ENCODE measurements at places on chromosomes 4 and X. TPM values are rescaled to one million over a fixed set of nuclear protein-coding genes. Genes with fewer than 3 reads are reported as not detected.

The IL2RG gene
- total RNA-seq = not detected

- DNase-seq = peak; percentile 20
These were observed 615.1 kb downstream of the ANKRD50 start for GRCh38 chr4:124097447-124097846.

DNA sequence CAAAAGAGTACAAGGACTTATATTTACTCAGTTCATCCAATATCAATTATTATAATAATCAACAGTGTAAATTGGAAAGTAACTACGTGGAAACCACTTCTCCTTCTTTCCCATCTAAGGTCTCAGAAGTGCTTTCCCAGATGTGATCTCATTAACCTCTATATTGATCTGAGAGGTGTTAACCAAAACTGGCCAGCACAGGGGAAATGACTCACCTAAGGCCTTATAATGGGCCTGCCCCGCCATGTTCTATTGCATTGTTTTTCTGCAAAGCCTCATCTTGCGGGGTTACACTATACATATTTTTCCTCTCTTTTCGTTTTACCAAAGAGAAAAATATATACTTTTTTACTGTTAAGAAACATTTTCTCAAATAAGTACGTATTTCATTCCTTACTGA is 20.5 kb downstream of the RAB40A start:
- peak; percentile 7 for DNase-seq

- DNase-seq = peak; percentile 87
These were observed 43.1 kb upstream of the FAM9C start for GRCh38 chrX:13087322-13088155.

GRCh38 chrX:26470941-26471340 is 255.0 kb downstream of the MAGEB5 start:
- no peak for DNase-seq

DNA sequence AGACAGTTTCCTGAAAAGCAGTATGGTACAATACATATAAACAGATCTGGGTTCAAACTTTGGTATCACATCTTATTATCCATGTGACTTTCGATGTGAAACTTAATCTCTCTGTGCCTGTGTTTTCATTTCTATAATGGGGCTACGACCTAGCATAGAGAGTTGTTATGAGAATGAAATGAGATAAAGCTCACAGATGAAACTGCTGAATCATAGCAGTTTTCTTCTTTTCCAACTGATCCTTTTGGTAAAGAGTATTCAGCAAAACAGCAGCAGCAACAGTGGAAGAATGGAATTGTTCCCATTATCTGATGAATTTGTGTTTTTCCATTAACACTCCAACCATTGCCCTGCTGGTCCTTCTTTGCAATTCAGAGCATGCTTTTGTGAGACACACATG is 16.3 kb downstream of the AMBN start:
- DNase-seq = no peak

DNA sequence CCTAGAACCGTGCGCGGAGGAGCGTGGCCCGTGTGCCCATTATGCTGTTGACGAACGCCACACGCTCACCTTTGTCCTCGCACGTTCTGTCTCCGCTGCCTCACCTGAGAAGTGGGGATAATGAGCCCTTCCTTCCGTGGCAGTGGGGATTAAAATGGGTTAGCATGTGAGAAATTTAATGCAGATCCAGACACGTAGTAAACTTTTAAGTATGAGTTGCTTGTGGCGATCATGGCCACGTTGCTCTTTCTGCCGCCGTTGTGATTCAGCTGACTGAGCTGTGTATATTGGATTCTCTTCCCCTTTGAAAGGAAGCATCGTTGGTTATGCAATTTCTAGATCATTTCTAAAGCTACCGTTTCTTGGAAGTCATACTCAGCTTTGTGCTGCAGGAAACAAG is 16.5 kb downstream of the TBC1D14 start:
- no peak for DNase-seq

DNA sequence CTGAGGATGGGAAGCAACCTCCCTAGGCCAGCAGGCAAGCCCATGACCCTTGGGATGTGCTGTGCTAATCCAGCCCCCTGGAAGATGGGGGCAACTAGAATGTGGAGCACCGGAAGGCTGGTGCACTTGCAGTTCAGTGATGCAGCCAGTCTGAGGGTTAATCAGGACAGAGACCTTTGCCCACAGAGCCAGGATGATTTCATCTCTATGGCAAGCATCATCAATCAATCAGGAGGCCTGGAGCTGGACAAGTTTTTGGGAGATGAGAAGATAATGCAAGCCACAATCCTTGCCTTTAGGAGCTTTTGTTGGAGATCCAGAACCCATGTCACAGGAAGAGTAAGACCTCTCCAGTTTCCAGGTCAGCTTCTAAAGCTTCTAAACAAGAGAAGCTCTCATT is 15.4 kb upstream of the MSN start:
- DNase-seq = no peak

The CCKAR gene
- total RNA-seq = not detected
